Naive thymus-derived CD4-positive, alpha-beta T cell (primary cell): ENCODE measurements at places on chromosomes 12 and 14. TPM values are rescaled to one million over a fixed set of nuclear protein-coding genes. Genes with fewer than 3 reads are reported as not detected.
A peak's percentile ranks its signal among the peaks of the same experiment; 100 is the strongest.

- DNase-seq, result no peak
- H3K4me1 ChIP-seq, result no peaks in the 10 kb centered on the region
- no peak overlapping the region for H3K27ac ChIP-seq
- H3K27me3 ChIP-seq, result no peaks in the 10 kb centered on the region
Measured at GRCh38 chr14:63991833-63992232, 139.0 kb downstream of the SYNE2 start.

DNA sequence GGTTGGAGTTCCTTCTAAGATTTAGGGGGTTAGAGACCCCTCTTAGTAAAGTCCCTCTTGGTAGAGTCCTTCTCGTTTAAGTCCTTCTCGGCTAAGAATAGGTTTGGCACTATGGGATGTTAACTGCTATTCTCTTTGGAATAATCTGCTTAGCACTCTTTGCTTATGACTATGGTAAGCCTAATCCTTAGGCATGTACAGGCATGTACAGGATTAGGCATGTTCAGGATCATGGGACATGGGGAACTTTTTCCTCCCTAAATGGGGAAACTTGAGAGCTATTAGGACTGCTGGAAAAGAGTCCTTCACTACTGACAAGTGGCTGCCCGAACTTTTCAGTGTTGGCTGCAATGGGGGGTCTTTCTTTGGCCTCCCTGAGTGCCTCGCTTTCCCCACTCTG is 193.3 kb downstream of the TMEM117 start:
- no peak for DNase-seq
- no peak overlapping the region for H3K4me3 ChIP-seq
- H3K27me3 ChIP-seq, result no peaks in the 10 kb centered on the region
- no peak overlapping the region for H3K27ac ChIP-seq
- no peaks in the 10 kb centered on the region for H3K36me3 ChIP-seq

GRCh38 chr14:68292441-68293215 is 473.0 kb downstream of the RAD51B start:
- no peaks in the 10 kb centered on the region for H3K27me3 ChIP-seq
- H3K27ac ChIP-seq, result peak overlapping the region; percentile 51
- H3K4me3 ChIP-seq, result no peak overlapping the region
- DNase-seq, result no peak
- no peaks in the 10 kb centered on the region for H3K36me3 ChIP-seq
- peaks cover 35% of the 10 kb centered on the region for H3K4me1 ChIP-seq

GRCh38 chr14:72739446-72740405 is 154.2 kb downstream of the DPF3 start:
- H3K27ac ChIP-seq, result no peak overlapping the region
- DNase-seq, result no peak
- no peaks in the 10 kb centered on the region for H3K4me1 ChIP-seq
- H3K4me3 ChIP-seq, result no peak overlapping the region

GRCh38 chr12:122059203-122059960 is 19.2 kb upstream of the MLXIP start:
- H3K27me3 ChIP-seq, result no peaks in the 10 kb centered on the region
- H3K27ac ChIP-seq, result no peak overlapping the region
- no peaks in the 10 kb centered on the region for H3K4me1 ChIP-seq
- H3K36me3 ChIP-seq, result no peaks in the 10 kb centered on the region
- H3K4me3 ChIP-seq, result no peak overlapping the region

HPD gene
- total RNA-seq, result not detected

LRIG3 gene
- not detected for total RNA-seq
